Right cardiac atrium (tissue), 5 donors: ENCODE measurements at places on chromosomes 7 and 10. TPM values are rescaled to one million over a fixed set of nuclear protein-coding genes. Genes with fewer than 3 reads are reported as not detected.
A peak's percentile ranks its signal among the peaks of the same experiment; 100 is the strongest.

- DNase-seq, result no peak
Measured at GRCh38 chr7:73483171-73483570, 38.9 kb downstream of the BAZ1B start.

- no peak for DNase-seq
Measured at GRCh38 chr7:8092140-8092539, 123.5 kb downstream of the GLCCI1 start.

GRCh38 chr10:70221030-70221429 is 12.2 kb downstream of the PPA1 start:
- no peak for DNase-seq

DNA sequence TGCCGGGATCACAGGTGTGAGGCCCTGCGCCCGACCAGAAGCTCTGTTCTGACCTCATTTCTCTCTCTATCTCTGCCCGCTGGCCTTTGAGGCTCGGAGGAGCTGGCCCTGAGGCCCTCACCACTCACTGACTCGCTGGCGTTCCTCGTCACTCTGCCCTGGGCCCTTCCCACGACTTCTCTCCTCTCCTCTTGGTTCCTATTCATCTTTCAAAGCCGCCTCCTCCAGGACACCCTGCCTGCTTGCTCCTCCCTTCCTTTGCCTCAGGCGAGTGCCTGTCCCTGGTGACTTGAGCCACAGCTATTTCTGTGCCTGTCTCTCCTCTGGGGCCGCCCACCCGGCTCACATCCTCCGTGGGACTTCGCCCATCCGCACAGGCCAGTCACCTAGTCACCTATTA is 17.3 kb upstream of the ADGRA1 start:
- peak; percentile 4 for DNase-seq

DNA sequence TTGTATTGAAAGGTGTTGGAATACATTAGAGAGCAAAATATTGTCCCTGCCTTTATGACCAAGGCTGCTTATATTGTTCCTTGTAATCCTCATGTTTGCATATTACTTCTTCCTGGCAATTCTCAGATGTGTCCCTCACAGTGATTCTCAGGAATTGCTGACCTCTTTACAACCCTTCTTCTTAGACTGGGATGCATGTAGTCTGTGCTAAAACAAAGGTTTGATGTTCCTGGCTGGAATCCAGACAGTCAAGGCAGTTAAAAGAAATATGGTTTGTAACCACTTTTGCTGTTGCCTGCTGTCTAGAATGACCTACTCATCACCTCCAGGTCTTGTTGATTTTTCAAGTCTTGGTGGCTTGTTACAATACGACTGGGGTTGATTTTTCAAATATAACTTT is 367.6 kb downstream of the HGF start:
- no peak for DNase-seq

SFTPA1 gene
- polyA plus RNA-seq, result not detected

MCM10 gene
- polyA plus RNA-seq, result 0.07 TPM
